Muscle of arm (tissue), 14 donors: ENCODE measurements at places on chromosomes 13 and 19. TPM values are rescaled to one million over a fixed set of nuclear protein-coding genes. Genes with fewer than 3 reads are reported as not detected.

DNA sequence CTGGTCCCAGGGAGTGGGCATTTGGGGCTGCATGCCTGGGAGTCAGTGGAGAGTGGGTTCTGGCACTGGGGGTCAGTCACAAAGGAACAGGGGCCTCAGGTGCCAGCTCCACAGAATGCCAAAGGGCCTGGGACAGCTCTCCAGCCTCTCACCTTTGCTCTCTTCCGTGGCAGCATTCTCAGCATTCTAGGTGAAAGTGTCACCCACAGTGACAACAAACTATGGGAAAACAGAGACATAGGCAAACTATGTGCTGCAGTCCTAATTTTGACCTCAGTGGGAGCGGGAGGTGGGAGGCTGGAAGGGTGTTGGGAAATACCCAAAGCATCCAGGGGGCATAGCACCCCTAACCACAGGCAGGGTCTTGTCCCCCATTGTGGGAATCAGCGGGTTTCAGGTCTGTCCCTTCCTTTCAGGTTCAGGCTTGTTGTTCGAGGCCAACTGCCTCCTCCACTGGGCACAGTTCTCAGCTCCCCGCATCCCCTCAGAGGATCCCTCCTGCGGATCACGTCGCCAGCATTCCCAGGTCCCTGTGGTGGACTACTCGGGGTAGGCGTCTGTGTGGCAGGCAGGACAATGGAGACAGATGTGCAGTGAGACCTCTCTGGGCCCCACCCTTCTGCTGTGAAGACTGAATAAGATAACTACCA, 52.4 kb downstream of the TSHZ3 start:
- DNase-seq = no peak

C1QTNF9 gene
- polyA plus RNA-seq = 9.6 TPM

DNA sequence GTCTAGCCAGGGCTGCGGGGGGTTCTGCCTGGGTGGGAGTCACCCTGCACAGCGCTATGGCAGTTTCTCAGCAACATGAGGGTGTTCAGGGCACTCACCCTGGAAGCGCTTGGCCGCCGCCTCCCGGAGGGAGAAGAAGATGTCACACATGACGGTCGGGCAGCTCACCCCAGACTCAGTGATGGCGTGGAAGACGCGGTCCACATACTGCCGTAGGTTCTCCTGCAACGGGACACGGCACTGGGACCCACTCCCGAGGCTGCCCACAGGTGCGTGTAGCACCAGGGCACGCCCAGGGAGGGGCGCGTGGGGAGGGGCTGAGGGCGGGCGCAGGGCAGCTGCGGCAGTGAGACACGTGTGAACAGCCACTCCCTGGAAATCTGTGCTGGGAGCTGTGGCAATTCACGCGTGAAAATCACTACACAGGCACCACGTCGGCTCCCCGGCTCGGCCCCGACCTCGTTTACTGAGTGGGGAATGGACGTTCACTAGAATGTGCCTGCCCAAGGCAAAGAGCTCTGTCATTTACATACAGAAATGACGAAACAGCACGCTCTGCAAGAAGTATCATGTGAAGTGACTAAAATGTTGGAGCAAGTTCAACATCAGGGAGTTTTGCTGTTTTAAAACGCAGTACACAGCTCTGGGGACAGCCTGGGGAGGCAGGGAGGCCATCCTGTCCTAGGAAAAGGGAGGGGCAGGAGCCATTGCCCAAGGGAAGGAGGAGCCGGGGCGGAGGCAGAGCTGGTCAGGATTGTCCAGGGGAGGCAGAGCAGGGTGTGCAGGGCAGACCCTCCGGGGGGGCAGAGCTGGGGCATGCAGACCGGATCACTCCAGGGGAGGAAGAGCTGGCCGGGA, 41.5 kb upstream of the C13orf46 start:
- no peak for DNase-seq

GRCh38 chr19:3655402-3656072, 28.9 kb upstream of the CACTIN start:
- DNase-seq = no peak

IGFL1 gene
- polyA plus RNA-seq = not detected

DNA sequence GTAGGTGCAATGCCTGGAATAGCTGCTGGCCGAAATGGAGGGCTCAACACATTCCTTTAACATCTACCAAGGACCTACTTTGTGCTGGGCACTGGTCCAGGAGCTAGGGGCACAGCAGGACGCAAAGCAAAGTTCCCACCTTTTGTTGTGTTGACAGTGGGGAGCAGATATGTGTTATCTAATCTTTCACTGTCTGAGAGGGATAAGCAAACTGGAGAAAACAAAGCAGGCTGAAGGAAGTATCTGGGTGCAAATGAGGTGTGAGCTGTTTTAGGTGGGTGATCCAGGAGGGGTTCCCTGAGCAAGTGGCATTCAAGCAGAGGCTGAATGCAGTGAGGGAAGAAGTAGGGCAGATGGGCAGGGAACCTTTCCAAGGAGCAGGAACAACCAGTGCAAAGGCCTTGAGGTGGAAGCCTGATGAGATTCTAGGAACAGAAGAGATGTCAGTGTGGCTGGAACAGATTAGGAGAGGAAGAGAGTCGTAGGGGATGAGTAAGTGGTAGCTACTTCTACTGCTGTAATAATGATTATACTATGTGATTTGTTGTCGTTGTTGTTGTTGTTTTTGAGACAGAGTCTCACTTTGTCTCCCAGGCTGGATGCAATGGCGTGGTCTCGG, 2.2 kb upstream of the PLAUR start:
- DNase-seq = no peak

- peak; percentile 81 for DNase-seq
These were observed 9.9 kb downstream of the RANBP3 start for GRCh38 chr19:5967994-5968430.

S1PR5 gene
- not detected for polyA plus RNA-seq

PLIN5 gene
- polyA plus RNA-seq = 1.8 TPM

TMC4 gene
- 35.1 TPM for polyA plus RNA-seq

- DNase-seq = no peak
These were observed 39.9 kb downstream of the MTMR6 start for GRCh38 chr13:25247360-25247759.

GRCh38 chr13:36342715-36343114, 3.5 kb downstream of the SPART start:
- no peak for DNase-seq

GRCh38 chr19:35528218-35529038, at the start of gene SBSN:
Gene SBSN (minus strand): TSS chr19:35528311. CDS start chr19:35528281, 30 bp downstream.
- DNase-seq = no peak

DNA sequence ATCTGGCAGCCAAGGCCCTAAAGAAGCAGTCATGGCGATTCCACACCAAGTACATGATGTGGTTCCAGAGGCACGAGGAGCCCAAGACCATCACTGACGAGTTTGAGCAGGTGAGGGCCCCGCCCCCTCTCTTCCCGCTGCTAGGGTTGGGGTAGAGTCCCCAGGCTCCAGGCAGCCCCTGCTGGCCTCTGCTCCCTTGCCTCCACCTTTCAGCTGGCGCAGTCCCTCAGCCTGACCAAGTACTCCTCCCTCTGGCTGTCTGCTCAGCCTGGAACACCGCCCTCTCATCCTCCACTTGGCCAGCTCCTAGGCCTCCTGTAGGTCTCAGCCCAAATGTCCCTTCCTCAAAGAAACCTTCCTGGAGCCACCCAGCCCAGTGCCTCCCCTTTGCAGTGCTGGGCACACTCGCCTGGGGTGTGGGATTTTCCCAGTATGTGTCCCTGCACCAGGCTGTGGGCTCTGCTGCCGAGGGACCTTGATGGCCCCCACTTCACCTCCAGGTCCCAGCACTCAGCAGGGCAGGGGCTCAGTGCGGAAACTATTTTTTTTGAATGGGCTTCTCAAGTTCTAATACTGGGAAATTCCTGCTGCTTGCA, 5.7 kb downstream of the LENG1 start:
- DNase-seq = no peak

DNA sequence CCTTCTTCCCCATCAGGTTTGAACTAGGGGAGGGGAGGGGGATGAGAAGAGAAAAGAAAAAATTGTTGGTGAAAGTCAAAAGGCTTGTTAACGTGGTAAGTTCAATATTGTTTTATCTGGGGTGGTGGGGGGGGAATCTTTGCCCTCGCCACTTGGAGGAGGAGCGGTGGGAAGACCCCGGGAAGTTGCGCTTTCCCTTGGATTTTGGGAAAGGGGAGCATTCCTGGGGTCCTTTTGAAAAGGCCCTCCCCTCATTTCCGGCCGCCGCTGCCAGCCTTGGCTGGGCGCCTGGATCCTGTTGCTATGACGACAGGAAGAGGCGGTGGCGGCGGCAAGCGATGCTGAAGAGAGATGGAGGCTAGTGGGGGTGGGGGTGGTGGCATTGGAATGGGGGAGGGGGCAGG, 4.6 kb upstream of the CACNG8 start:
- DNase-seq = no peak

DNA sequence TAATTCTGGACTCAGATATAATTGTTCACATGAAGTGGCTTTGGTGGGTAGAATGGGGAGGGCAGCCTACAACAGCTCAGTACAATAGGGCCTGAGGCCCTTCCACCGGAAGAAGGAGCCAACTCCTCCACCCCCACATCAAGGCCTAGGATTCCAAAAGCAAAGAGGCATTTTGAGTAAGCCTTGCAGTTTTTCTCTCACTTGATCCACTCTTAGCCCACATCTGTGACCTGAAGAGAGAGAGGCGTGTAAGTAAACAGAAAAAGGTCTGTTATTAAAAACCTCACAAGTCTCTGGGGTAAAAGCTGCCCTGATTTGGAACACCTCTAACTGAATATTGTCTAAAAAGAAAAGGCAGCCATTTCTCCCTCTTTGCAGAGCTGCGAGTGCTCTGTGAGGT, 214.1 kb upstream of the KL start:
- DNase-seq = no peak

- DNase-seq = no peak
These were observed 35.7 kb downstream of the TFDP1 start for GRCh38 chr13:113620036-113620796.

STX10 gene
- 27.7 TPM for polyA plus RNA-seq

- DNase-seq = no peak
These were observed 71.4 kb downstream of the EFNB2 start for GRCh38 chr13:106464076-106464475.

DNA sequence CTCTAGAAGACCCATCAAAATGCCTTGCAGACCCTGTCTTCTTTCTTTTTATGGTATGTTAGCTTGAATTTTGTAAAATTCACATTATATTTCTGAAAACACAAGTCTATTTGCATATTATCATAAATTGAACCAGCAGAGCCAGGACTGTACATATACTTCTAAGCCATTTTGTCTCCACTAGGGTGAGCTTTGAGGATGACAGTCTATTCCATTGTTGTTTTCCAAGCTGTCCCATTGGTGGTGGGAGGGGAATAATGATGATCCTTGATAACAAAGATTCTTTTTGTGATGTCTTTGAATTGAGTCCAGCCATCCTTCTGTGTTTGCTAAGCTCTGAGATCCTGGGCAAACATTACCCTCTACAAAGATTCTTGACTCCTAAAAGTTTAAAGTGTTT, 359.3 kb upstream of the PCDH20 start:
- DNase-seq = no peak

GRCh38 chr19:58385891-58386575, 1.0 kb upstream of the RPS5 start:
- DNase-seq = no peak

- no peak for DNase-seq
These were observed 155.6 kb upstream of the IRS2 start for GRCh38 chr13:109941951-109942350.

CRLF1 gene
- polyA plus RNA-seq = 8.6 TPM

GRCh38 chr13:21461131-21461530, 2.0 kb upstream of the ZDHHC20 start:
- DNase-seq = no peak

KLK3 gene
- polyA plus RNA-seq = not detected

DNA sequence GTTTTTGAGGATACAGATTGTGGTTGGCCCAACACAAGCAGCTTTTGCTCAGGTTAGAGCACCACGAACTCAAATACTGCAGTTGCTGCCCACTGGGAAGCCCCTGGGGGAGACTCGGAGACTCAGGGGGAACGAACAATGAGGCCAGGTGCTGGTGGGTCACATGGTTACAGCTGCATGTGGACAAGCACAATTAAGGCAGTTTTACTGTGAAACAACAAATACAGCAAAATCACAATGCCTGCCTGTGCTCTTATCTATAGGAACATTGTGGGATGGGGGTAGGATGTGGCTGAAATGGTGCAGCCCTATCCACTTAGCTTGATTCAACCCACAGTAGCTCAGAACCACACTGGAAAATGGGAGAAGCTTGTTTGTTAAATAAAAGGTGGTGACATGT, 119.7 kb upstream of the SPATA13 start:
- no peak for DNase-seq

DNA sequence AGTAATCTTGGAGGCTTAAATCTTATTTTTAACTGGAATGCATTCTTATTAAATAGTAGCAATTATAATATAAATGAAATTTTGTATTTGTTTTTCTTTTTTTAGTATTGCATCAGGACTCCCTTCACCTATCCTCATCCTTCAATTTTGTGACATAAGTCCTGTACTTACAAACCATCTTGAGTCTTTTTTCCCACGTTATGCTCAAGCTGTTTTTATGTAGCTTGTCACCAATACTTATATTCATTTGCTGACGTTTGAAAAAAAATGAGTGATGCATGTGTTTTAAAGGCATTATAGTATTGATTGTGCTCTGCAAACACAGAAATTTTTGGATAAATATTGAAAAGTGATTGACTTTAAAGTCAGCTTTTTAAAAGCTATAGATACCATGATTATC, 888 bp downstream of the GPR18 start:
- DNase-seq = no peak

DNA sequence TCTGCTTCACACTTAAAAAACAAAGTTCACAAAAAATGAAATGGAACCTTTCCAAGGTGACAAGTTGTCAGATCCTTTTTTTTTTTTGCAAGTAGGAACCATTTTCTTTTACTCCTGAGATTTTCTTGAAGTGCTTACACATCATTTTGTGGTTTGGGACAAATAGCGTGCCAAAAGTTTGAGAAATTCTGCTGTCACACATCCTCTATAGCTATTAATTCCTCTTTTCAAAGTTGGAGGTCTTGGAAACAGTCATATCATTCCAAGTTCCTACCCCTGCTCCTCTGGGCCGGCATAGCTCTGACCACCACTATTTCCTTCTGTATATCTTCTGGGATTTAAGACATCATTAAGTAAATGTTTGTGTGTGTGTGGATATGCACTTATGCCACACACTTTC, 421.6 kb upstream of the SLC10A2 start:
- DNase-seq = no peak

DNA sequence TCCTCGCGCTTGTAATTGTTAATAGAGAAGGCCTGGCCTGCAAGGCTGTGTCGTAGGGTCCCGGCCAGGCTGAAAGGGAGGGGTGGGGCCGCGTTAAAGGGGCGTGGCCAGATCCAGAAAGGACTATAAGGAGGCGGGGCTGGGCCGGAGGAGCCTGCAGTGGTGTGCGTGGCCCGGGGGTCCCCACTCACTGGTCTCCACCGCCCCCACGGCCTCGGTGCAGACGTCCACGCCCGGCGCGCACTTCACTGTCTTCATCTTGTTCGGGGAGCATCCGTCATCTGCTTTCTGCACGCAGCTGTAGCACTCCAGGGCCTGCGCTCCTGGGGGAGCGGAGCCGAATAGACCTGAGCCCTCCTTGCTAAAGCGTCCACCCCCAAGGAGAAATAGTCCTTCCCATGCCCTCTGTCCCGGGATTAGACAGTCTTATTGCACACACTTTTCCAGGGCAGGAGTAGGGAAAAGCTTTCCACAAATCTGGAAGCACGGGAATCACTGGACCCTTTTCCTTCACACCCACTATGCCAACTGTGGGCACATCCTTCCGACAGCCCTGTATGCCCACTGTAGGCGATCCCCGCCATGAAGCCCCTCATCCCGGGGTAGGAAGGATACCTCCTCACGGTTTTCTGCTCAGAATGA, 1.2 kb downstream of the LYPD3 start:
- DNase-seq = no peak
